ENCODE measurements at places on chromosomes 6 and 20. TPM values are rescaled to one million over a fixed set of nuclear protein-coding genes. Genes with fewer than 3 reads are reported as not detected.

GRCh38 chr6:131970076-131970859 is 19.1 kb upstream of the CCN2 start:
- no peak for DNase-seq
- peaks cover 18% of the 10 kb centered on the region for H3K4me1 ChIP-seq
- no peaks in the 10 kb centered on the region for H3K27me3 ChIP-seq
- no peak overlapping the region for H3K27ac ChIP-seq
- no peak overlapping the region for H3K4me3 ChIP-seq
- H3K36me3 ChIP-seq: no peaks in the 10 kb centered on the region

The PIGU gene
- 15.5 TPM for total RNA-seq

GRCh38 chr6:166675736-166676135 is 48.7 kb upstream of the RPS6KA2 start:
- no peaks in the 10 kb centered on the region for H3K27me3 ChIP-seq
- H3K4me1 ChIP-seq: no peaks in the 10 kb centered on the region
- H3K27ac ChIP-seq: no peak overlapping the region
- no peaks in the 10 kb centered on the region for H3K36me3 ChIP-seq

DNA sequence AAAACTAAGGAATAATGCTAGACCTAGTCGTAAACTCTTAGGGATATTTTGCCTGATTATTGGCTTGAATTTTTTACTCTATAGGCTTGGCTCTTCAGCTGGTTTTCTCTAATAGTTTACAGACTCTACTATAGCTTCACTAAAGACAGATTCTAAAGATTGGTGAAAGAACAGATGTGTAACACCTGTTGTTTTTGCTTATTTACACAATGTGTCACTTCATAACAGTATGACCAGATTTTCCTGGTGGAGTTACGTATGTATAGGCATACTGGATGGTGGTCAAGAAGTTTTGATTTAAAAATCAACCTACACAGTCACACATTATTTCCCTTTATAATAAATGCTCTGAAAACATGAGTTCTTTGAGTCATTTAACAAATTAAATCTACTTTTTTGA is 4.8 kb downstream of the COL19A1 start:
- peaks cover 15% of the 10 kb centered on the region for H3K4me1 ChIP-seq
- peaks cover 30% of the 10 kb centered on the region for H3K27me3 ChIP-seq
- no peaks in the 10 kb centered on the region for H3K36me3 ChIP-seq
- DNase-seq: no peak

The CSTF1 gene
- total RNA-seq: 38.6 TPM

The SCRT2 gene
- not detected for total RNA-seq

GRCh38 chr6:115908906-115909559 is 151.7 kb downstream of the FRK start:
- H3K4me3 ChIP-seq: no peak overlapping the region
- no peak for DNase-seq
- no peaks in the 10 kb centered on the region for H3K4me1 ChIP-seq
- peaks cover 9% of the 10 kb centered on the region for H3K27me3 ChIP-seq
- H3K36me3 ChIP-seq: no peaks in the 10 kb centered on the region
- H3K27ac ChIP-seq: no peak overlapping the region

- peaks cover 29% of the 10 kb centered on the region for H3K4me1 ChIP-seq
- H3K27me3 ChIP-seq: no peaks in the 10 kb centered on the region
- peak overlapping the region; percentile 58 for H3K27ac ChIP-seq
These were observed 488.3 kb downstream of the COL12A1 start for GRCh38 chr6:74717591-74717990.

The PAX1 gene
- total RNA-seq: not detected

- DNase-seq: no peak
- no peaks in the 10 kb centered on the region for H3K27me3 ChIP-seq
- H3K27ac ChIP-seq: no peak overlapping the region
- no peaks in the 10 kb centered on the region for H3K4me1 ChIP-seq
- H3K4me3 ChIP-seq: no peak overlapping the region
These were observed 37.3 kb downstream of the RNF8 start for GRCh38 chr6:37391120-37391519.

GRCh38 chr6:11458509-11458908 is 79.0 kb upstream of the TMEM170B start:
- no peak for DNase-seq
- H3K36me3 ChIP-seq: no peaks in the 10 kb centered on the region
- H3K4me3 ChIP-seq: no peak overlapping the region
- no peak overlapping the region for H3K27ac ChIP-seq

The TMEM200A gene
- 11.2 TPM for total RNA-seq

GRCh38 chr6:150999107-150999506 is 133.6 kb downstream of the MTHFD1L start:
- H3K27ac ChIP-seq: no peak overlapping the region

DNA sequence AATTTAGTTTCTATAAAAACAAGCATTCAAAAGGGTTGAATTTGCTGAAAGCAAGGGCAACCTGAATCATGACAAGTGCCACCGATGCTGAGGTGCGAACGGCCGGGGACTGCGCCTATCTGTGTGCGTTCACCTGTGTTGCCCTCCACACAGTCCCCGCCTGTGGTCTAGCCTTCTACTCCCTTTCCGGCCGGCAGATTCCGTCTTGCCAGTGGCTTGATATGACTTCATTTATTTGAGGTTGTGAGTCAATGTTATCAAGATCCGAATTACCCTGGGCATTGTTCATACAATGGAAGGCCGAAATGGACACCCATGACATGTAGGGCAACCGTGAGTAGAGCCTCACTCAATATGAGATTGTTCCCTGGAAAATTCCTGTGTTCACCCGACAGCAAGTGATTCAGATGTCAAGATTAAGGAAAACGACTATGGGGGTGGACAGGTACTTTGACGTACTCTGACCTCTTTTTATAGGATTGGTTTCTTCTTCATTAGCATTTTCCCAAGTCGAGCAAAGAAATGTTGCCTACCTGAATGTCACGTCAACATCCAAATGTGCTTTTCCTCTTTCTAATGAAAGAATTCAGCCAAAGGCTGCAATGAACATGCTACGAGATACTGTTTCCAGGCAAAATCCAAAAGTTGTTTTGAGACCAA is 41.1 kb upstream of the NEDD9 start:
- H3K4me3 ChIP-seq: no peak overlapping the region
- no peak for DNase-seq
- no peak overlapping the region for H3K27ac ChIP-seq
- peaks cover 27% of the 10 kb centered on the region for H3K4me1 ChIP-seq

The CDSN gene
- not detected for total RNA-seq

DNA sequence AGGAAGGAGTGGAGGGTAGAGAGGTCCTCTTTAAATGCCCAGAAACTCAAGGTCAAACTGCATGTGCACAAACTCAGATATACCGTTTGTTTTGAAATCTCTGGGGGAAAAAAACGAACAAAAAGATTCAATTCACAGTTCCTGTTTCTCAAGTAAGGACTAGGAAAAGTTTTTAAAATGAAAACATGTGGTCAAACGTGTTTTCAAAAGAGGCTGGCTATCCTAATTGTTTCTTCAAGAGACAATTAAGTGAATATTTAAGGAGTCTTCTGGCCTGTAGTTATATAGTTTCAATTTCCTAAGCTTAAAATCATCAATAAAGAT is 3.1 kb downstream of the RSPO3 start:
- H3K27ac ChIP-seq: no peak overlapping the region
- H3K27me3 ChIP-seq: peaks cover 76% of the 10 kb centered on the region
- peak overlapping the region; percentile 84 for H3K4me3 ChIP-seq
- no peak for DNase-seq

DNA sequence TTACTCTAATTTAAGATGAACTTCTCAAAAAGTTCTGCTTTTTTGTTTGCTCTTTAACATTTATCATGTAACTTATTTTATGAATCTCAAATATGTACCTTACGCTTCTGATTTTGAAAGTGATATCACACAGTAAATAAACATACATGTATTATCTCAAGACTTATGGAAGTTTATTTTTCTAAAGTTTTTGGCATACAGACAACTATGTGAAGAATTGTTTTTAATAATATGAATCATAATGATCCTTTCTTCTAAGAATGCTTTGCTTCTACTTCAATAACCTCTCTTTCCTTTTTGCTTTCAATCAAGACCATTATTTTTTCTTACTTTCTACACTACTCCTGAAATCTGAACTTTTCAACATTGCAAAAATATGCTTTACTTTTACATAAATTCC is 816.4 kb downstream of the EYS start:
- H3K4me1 ChIP-seq: peaks cover 32% of the 10 kb centered on the region
- no peaks in the 10 kb centered on the region for H3K36me3 ChIP-seq
- peaks cover 3% of the 10 kb centered on the region for H3K27me3 ChIP-seq
- H3K4me3 ChIP-seq: peak overlapping the region; percentile 19

DNA sequence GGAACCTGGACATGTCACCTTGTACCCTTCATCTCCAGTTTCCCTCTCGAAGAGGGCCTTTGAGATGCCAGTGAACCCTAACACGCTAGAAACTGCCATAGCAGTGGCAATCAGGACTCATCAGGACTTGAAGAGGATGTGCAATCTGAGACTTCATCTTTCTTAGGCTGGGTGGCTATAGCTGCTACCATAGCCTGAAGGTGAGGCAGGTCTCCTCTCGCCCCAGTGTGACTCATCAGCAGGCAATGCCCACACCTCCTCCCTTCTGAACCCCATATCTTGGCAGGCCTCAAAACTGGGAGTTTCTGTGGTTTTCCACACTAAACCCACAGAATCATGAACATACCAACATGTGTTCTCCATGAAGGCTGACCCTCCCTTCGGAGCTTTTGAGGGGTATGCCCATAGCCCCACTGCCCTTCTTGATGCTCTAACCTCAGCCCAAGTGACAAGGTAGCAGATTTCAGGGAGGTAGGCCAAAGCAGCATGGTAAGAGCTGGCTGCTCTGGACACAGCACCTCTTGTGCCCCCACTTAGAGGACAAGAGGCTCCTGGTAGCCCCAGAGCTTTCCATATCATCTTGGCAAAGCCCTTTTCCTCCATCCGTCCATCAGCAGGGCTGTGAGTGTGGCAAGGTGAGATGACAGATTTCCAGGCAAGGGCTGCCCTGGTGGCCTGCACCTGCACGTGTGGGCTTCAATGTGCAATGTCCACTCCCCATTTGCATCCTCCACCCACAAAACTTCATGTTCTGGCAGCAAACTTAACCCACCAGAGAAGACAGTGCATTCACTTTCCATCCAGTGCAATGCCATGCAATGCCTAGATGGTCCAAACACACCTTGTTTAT is 2.6 kb downstream of the BLCAP start:
- DNase-seq: no peak
- H3K36me3 ChIP-seq: peaks cover 4% of the 10 kb centered on the region
- no peaks in the 10 kb centered on the region for H3K27me3 ChIP-seq
- H3K4me1 ChIP-seq: peaks cover 61% of the 10 kb centered on the region

DNA sequence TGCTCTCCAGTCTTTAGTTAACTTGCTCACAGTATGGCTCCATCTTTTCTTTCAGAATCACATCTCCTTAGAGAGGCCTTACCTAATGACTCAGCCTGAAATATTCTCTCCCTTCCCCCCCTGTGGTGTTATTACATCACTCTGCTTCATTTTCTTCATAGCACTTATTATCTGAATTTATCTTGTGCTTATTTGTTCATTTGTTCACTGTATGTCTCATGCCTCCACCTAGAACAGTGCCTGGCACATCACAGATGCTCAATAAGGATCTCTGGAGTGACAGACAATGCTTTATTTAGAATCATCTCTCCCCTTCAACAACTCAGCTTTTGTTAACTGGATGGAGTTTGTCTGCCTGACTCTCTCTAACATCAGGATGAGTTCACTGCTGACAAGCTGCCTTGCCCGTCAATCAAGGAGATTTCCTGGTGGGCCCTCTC is 96.6 kb upstream of the MAN1A1 start:
- no peak overlapping the region for H3K4me3 ChIP-seq
- peaks cover 14% of the 10 kb centered on the region for H3K4me1 ChIP-seq
- H3K36me3 ChIP-seq: no peaks in the 10 kb centered on the region
- H3K27ac ChIP-seq: no peak overlapping the region
- no peak for DNase-seq

GRCh38 chr6:169069356-169069755 is 184.3 kb downstream of the THBS2 start:
- peaks cover 52% of the 10 kb centered on the region for H3K4me1 ChIP-seq
- DNase-seq: no peak
- H3K36me3 ChIP-seq: no peaks in the 10 kb centered on the region
- H3K27ac ChIP-seq: peak overlapping the region; percentile 83
- H3K27me3 ChIP-seq: no peaks in the 10 kb centered on the region
- no peak overlapping the region for H3K4me3 ChIP-seq

The COL21A1 gene
- total RNA-seq: 60.0 TPM

The PNLDC1 gene
- not detected for total RNA-seq

GRCh38 chr6:84515067-84515466 is 249.3 kb downstream of the TBX18 start:
- DNase-seq: no peak
- no peak overlapping the region for H3K27ac ChIP-seq
- H3K36me3 ChIP-seq: no peaks in the 10 kb centered on the region
- no peaks in the 10 kb centered on the region for H3K27me3 ChIP-seq
- H3K4me3 ChIP-seq: no peak overlapping the region
- peaks cover 15% of the 10 kb centered on the region for H3K4me1 ChIP-seq

The EYS gene
- total RNA-seq: not detected

The SLC2A10 gene
- total RNA-seq: 24.8 TPM

GRCh38 chr6:37170273-37171200 is 585 bp downstream of the PIM1 start:
- H3K36me3 ChIP-seq: peaks cover 24% of the 10 kb centered on the region
- H3K4me3 ChIP-seq: peak overlapping the region; percentile 75
- DNase-seq: peak; percentile 86
- H3K27me3 ChIP-seq: no peaks in the 10 kb centered on the region

All from osteocyte (in vitro differentiated cells).